ENCODE measurements at places on chromosomes 12 and 14.

DNA sequence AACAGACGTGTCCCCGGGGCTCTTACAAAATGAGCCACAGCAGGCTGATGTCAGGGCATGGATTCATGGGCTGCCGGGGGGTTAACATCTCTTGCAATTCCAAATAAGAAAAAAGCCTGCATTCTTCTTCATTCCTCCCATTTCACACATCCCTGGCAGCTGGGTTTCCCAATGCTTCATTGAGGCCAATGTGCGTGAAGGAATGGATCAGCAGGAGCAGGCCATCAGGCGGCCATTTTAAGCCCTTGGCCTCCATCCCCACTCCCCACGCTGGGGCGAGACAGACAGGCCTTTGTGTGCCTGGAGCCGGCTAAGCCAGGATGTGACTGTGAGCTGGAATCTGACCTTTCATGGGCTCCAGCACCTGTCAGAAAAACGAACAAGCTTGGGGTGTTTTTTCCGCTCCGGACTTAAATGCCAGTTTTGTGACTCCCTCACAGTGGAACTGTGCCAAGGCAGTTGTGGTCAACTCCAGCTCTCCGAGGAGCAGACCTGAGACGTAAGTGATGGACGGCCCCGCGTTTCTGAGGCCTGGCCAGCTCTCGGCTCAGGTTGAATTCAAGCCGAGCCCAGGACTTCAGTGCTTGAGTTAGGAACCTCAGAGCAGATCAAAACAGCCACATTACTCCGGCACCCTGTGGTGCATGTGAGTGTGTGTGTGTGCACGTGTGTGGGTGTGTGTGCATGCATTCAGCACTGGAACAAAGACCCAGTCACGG lies 133.1 kb downstream of the TMEM30B start:
- no peak for DNase-seq

GRCh38 chr14:90695997-90696660 lies 120.1 kb downstream of the TTC7B start:
- no peak for DNase-seq

DNA sequence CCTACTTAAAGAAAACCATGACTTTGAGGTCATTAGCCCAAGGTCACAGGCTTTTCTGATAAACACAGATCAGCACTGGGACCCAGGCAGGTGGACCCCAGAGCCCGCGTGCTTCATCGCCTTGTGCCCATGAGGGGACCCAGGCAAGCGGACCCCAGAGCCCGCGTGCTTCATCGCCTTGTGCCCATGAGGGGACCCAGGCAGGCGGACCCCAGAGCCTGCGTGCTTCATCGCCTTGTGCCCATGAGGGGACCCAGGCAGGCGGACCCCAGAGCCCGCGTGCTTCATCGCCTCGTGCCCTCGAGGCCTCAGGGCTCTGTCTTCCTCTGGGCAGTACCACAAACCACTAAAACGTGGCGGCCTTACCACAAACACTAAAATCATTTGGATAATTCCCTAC lies 31.7 kb downstream of the STX2 start:
- DNase-seq: no peak

DNA sequence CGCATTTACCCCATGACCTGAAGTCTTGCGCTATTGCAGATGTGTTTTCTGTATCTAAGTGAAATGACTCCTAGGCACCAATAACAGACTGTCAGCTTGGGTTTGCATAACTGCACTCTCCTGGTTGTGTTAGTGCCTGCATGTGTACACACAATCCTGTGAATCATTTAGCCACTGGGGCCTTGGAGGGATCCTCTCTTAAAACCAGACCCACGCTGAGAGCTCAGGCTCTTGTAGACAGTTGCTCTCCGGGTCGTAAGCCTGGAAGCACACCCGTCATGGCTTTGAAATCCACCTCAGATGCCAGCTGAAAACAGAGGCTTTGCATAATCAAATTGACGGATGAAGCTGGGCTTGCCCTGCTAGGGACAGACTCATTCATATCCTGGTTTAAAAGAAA lies 79.2 kb upstream of the RBM19 start:
- no peak for DNase-seq

DNA sequence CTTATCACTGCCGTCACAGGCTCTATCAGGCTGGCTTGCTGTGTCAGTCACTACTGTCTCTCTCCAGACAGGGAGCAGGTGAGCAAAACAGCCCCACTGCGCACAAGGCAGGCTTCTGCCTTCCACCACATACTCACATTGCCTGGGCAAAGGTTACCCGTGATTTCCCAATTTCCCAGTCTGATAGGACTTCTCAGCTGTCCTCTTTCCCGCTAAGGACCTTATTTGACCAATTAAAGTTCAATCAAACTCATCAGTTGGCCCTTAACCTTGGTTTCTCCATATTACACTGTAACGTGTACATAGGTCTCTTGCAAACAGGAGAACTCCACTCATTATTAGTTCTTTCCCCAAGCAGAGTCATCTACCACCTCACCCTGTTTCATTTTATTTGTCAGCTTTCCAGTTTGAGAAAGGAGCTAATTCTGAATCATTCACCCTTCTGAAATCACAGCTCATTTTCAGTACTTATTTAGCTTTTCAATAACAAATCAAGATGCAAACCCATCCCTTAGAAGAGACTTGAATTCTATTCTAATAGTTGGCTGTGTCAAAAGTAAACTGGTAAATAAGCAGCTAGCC lies 170.8 kb downstream of the ESR2 start:
- DNase-seq: no peak

GRCh38 chr12:48061938-48062719 lies 43.8 kb downstream of the SENP1 start:
- no peak for DNase-seq

DNA sequence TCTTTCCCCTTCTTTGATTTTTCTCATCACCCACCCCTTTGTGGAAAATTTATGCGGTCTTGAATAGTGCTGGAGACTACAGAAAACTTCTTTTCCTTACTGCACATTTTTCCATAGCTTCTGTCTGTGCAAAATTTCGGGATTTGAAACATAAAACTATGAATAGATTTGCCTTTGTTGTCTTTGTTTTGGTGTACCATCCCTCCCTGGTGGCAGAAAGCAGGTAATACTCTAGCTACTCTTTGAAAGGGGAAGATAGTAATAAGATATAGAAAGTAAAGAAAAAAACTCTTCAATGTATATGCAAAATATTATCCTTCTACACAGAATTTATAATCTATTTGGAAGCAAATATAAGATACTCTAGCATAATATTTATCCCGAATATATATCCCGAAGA lies 79.1 kb upstream of the LMO3 start:
- DNase-seq: no peak
